ENCODE measurements at places on chromosomes 3 and 15. TPM values are rescaled to one million over a fixed set of nuclear protein-coding genes. Genes with fewer than 3 reads are reported as not detected.

Gene FILIP1L
- total RNA-seq: 2.4 TPM

Gene RBP2
- total RNA-seq: not detected

Gene PLSCR2
- total RNA-seq: not detected

DNA sequence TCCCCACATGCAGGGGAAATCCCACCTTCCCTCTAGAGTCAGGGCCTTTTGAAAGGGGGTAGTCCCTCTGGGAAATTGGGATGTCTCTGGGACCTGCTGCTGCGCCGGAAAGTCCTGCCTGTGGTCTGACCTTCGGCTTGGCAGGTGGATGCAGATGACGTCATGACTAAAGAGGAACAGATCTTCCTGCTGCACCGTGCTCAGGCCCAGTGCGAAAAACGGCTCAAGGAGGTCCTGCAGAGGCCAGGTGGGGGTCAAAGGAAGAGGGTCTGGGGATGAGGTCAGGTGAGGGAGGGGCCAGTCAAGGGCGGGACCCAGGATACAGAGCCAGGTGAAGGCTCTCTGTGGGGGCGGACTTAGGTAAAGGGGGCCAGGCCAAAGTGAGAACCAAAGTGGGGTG, 16.2 kb downstream of the PTH1R start:
- H3K27ac ChIP-seq: no peak overlapping the region
- no peak for DNase-seq
- H3K36me3 ChIP-seq: peaks cover 6% of the 10 kb centered on the region

Gene SPATA16
- not detected for total RNA-seq

DNA sequence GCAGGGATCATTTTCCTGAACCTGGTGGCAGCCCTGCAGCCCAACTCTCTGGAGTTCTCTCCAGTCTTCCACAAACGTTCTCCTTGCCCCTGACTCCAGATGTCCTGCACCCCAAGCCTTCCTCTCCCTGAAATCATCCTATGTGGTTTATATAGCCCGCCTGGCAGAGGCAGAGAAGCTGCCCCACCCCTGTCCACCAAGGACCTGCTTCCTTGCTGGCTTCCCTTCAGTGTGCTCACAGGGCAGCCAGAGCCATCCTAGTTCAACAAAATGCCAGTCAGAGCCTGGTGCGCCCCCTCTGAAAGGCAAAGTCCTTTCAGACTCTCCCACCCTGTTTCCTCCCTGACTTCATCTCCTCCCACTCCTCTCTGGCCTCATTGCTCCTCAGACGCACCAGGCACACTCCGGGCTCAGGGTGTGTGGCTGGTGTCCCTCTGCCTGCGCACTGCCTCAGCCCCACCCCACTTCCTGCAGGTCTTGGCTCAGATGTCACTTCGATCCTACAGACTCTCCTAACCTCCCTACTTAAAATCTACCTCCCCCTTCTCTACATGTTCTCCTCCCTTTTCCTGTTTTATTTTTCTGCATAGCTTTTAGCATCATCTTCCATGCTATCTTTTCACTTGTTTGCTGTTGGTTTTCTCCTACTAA, 5.9 kb downstream of the KBTBD13 start:
- H3K27me3 ChIP-seq: peaks cover 38% of the 10 kb centered on the region
- H3K27ac ChIP-seq: no peak overlapping the region
- DNase-seq: no peak

Gene ZNF620
- 2.9 TPM for total RNA-seq

Gene DNAH12
- 0.47 TPM for total RNA-seq

Gene GOLGA8T
- total RNA-seq: 0.61 TPM

Gene SNX22
- total RNA-seq: 0.16 TPM

Gene ARPC4
- total RNA-seq: 132 TPM

Gene PLIN1
- total RNA-seq: 0.17 TPM

GRCh38 chr3:171979081-171979480, 60.3 kb upstream of the FNDC3B start:
- DNase-seq: no peak
- H3K4me1 ChIP-seq: no peaks in the 10 kb centered on the region
- no peak overlapping the region for H3K4me3 ChIP-seq
- no peak overlapping the region for H3K27ac ChIP-seq

DNA sequence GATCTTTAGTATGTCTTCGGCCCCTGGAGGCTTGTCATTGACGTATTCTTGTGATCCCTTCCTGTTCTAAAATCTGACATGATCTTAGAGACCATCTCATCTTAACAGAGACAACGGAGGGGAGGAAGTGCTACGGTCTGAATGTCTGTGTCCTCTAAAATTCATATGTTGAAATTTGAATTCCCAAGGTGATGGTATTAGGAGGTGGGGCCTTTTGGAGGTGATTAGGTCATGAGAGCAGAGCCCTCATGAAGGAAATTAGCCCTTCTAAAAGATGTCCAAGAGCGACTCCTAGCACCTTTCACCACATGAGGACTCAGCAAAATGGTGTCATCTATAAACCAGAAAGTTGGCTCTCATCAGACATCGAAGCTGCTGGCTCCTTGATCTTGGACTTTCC, 233.2 kb upstream of the CMC1 start:
- H3K4me3 ChIP-seq: no peak overlapping the region
- H3K36me3 ChIP-seq: no peaks in the 10 kb centered on the region
- no peak overlapping the region for H3K27ac ChIP-seq
- H3K4me1 ChIP-seq: peaks cover 8% of the 10 kb centered on the region
- H3K27me3 ChIP-seq: no peaks in the 10 kb centered on the region
- DNase-seq: no peak

- no peak overlapping the region for H3K27ac ChIP-seq
- no peak overlapping the region for H3K4me3 ChIP-seq
- no peaks in the 10 kb centered on the region for H3K36me3 ChIP-seq
- no peak for DNase-seq
Measured at GRCh38 chr15:77529394-77530159, 103.1 kb downstream of the LINGO1 start.

DNA sequence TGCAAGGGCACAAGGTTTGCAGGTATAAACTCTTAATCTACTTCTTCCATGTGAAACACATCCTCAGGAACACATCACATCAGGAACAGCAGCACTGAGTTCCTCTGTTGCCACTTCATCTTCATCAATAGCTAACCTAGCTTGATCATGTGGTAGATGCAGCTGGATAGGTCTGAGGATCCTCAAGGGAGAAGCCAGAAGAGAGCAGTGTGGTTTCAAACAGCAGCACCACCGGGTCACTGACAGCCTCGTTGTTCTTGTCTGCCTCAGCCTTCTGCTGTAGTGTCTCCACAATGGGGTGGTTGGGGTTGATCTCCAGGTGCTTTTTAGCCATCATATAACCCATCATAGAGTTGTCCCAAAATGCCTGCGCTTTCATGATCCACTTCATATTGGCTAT, 58.8 kb downstream of the ADAM10 start:
- H3K27me3 ChIP-seq: no peaks in the 10 kb centered on the region
- H3K4me3 ChIP-seq: no peak overlapping the region
- DNase-seq: no peak

DNA sequence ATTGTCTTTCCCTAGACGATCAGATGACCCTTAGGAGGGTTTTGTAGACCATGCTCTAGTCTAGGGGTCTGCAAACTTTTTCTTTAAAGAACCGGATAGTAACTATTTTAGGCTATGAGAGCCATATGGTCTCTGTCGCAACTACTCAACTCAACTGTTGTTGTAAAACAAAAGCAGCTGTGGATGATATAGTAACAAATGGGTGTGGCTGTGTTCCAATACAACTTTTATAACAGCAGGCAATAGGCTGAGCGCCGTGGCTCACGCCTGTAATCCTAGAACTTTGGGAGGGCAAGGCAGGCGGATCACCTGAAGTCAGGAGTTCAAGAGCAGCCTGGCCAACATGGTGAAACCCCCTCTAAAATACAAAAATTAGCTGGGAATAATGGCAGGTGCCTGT, 6.1 kb upstream of the CMTM6 start:
- H3K27me3 ChIP-seq: no peaks in the 10 kb centered on the region
- peak; percentile 29 for DNase-seq
- no peaks in the 10 kb centered on the region for H3K36me3 ChIP-seq
- H3K4me3 ChIP-seq: no peak overlapping the region
- H3K4me1 ChIP-seq: peaks cover 7% of the 10 kb centered on the region
- no peak overlapping the region for H3K27ac ChIP-seq

Gene IL17RC
- total RNA-seq: 25.7 TPM

DNA sequence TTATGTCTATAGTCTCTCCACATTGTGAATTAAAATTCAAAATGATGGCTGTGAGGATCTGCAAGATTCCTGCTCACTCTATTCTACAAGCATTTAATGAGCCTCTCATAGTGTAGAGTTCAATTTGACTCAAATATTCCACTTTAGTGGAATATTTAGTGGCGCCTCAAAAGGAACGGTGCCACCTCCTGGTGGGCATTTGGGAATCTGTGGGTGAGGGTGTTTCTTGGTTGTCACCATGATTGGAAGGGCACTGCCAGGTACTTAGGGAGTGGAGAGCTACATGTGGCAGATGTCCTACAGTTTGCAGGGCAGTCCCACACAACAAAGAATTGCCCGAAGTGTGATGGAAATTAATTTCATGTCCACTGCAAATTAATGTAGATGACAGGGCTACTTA, 21.5 kb upstream of the KCNMB3 start:
- peak; percentile 29 for DNase-seq
- no peak overlapping the region for H3K4me3 ChIP-seq
- no peak overlapping the region for H3K27ac ChIP-seq
- H3K4me1 ChIP-seq: no peaks in the 10 kb centered on the region

DNA sequence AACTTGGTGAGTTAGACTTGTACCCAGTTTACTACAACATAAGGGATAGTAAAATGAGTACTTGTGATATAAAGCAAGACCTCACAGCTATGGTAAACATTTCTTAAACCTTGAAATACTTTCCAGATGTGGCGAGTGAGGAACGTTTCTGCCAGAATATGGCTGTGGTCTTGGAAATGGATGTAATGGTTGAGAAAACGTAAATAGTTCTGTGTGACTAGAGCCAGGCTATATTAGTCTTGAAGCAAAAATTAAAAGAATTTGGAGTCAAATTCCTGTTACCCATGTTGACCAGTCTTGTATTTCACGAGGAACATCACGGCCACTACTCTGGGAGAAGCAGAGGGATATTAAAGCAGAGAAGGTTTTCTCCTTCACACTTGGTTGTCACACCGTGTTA, 15.3 kb downstream of the OR4F15 start:
- peaks cover 6% of the 10 kb centered on the region for H3K4me1 ChIP-seq
- no peak for DNase-seq
- no peak overlapping the region for H3K4me3 ChIP-seq
- no peak overlapping the region for H3K27ac ChIP-seq

Gene LRRC31
- not detected for total RNA-seq

Gene CHRM5
- not detected for total RNA-seq

Gene KY
- total RNA-seq: not detected

Gene FBXO40
- total RNA-seq: not detected

DNA sequence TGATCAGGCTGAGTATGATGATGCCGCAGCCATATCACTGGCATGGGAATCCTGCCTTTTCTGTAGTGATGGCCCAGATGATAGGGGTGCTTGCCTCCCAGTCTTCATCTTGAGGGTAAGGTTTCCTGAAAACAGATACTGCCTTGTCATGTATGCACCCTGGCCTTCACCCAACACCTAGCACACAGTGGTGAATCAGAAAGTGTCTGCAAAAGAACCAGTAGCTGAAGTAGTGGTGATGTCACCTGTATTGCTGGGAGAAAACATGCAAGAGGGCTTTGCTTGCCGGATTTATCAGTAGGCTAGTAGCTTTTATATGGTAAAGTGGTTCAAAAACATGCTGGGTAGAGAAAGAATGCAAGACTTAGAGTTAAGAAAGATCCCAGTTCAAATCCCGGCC, 419.8 kb upstream of the WNT5A start:
- no peaks in the 10 kb centered on the region for H3K36me3 ChIP-seq
- no peaks in the 10 kb centered on the region for H3K27me3 ChIP-seq
- peak; percentile 45 for DNase-seq

Data from MCF 10A (cell line).